ENCODE measurements at places on chromosomes 4 and X.

DNA sequence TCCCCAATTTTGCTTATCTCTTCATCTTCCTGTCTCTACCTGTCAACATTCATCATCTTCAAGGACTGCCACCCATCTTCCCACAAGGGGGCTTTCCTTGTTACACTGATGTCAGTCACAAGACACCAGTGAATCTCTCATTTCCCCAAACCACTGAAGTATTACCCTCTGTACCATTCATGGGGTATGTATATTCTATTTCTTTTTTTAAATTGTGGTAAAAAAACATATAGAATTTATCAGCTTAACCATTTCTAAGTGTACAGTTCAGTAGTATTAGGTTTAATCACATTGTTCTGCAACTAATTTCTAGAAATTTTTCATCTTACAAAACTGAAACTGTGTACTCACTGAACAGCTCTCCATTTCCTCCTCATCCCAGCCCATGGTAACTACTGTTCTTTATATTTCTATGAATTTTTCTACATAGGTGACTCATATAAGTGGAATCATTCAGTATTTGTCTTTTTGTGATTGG lies 98.6 kb downstream of the LARP7 start:
- DNase-seq, result no peak

- no peak for DNase-seq
These were observed 26.1 kb downstream of the ZRSR2 start for GRCh38 chrX:15816438-15816809.

DNA sequence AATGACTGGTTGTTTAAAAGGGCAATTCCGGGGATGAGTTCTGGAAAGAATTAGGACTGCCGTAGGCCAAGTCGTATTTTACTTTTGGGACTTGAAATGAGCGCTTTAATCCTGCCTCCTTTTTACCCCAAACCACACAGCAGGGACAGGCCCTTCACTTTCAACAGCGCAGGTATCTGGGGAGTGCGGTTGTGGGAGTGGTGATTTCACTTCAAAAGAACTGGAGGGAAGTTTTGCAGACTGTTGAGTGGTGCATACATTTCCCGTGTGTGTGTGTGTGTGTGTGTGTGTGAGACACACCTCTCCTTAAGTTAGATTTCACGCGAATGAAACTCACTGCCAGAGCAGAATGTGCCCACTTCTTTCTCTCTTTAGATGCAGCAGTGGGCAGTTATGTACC lies 2.8 kb downstream of the NHS start:
- DNase-seq, result no peak

- no peak for DNase-seq
These were observed 18.7 kb upstream of the ZNF157 start for GRCh38 chrX:47351706-47352105.

DNA sequence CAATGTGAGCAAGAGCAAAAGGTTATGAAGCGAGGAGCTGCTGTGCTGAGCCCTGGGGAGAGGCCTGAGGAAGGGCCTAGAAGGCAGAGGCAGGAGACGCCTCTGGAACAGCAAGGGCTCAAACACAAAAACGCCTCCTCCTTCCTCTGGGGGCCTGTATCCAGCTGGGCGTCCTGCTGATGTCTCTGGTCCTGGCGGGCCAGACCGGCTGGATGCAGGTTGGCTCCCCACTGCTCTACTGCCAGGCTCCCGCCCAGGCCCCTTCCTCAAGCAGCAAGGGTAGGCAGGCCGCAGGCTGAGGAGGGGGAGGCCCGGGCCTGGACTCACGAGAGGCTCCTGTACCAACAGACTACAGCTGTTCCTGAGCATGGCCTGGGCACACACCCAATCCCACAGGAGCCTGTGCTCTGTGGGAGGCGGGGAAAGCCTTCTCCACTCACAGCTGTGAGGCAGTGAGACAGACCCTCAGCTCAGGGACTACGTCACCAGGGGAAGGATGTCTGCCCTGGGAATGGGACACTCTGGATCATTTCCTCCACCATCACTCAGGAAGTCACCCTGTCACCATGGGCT lies 2.3 kb downstream of the HAUS7 start:
- no peak for DNase-seq
